Muscle of back (tissue), 13 donors: ENCODE measurements at places on chromosomes 6 and 20.

DNA sequence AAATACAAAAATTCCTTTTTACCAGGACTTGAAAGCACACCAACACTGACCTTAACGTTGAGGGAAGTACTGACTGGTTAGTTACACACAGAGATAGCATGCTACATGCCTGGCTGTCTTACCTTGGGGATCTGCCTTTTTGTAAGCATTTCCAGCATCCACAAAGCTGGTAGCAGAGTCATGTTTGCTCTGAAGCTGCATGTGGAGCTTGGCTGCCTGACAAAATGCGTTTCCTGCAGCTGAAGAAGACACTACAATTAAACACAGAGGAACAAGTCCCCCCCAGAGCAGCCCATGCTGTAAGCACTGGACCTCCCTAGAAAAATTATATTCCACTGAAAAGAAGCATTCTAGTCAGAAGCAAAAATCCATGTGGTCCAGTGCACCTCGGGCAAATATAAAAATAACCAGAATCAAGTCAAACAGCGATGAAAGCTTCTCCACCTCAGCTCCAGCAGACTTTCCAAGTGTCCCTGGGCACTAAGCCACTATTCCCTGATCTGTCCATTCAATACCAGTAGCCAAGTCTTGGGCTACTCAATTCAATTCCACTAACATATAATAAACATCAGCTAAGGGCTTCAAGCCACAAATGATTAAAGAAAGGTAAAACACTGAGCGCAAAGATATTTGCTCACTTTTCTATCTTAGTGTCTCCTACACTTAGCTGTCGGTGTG lies 24.2 kb downstream of the NAPB start:
- DNase-seq, result no peak

- no peak for DNase-seq
Observed at GRCh38 chr6:145352382-145353080, 382.8 kb downstream of the EPM2A start.

GRCh38 chr20:39986173-39986904 lies 702.7 kb downstream of the MAFB start:
- peak; percentile 65 for DNase-seq

GRCh38 chr6:142697001-142697335 lies 248.0 kb downstream of the HIVEP2 start:
- no peak for DNase-seq

GRCh38 chr6:33241968-33242367 lies 29.7 kb downstream of the VPS52 start:
- DNase-seq, result no peak

GRCh38 chr20:22619272-22619671 lies 34.9 kb upstream of the FOXA2 start:
- DNase-seq, result no peak

DNA sequence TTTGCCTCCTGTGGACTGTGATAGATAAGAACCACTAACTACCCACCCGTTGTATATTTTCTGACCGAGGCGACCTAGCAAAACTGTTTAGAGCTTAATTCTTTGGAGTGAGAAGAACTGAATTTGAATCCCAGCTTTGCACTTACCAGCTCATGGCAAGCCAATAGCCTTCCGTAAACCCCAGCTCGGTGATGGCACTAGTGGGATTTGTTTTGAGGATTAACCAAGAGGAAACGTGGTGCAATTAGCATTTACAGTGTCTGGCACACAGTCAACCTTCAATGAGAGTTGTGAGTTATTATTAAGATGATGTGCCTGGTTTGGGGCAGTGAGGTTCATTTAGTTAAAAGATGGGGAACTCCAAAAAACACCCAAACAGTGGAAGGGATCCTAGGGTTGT lies 12.3 kb upstream of the DSP start:
- DNase-seq, result no peak

DNA sequence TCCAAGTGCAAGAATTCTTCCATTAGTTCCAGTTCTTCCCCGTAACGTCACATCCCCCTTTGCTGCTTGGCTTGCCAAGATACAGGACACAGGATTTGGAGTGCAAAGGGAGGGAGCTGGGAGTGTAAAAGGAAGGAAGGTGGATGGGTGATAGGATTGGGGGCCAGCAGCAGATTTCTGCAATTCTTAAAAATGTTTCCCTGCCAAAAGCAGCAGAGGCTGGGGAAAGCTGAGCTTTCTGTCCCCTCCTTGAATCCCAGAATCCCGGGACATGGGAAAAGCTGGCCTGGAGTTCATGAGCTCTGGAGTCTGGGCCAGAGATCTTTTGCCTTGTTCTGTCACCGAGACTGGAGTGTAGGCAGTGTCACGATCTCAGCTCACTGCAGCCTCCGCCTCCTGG lies 60.0 kb upstream of the EPB41L1 start:
- peak; percentile 73 for DNase-seq

GRCh38 chr20:14956026-14956425 lies 618.6 kb upstream of the FLRT3 start:
- DNase-seq, result no peak

DNA sequence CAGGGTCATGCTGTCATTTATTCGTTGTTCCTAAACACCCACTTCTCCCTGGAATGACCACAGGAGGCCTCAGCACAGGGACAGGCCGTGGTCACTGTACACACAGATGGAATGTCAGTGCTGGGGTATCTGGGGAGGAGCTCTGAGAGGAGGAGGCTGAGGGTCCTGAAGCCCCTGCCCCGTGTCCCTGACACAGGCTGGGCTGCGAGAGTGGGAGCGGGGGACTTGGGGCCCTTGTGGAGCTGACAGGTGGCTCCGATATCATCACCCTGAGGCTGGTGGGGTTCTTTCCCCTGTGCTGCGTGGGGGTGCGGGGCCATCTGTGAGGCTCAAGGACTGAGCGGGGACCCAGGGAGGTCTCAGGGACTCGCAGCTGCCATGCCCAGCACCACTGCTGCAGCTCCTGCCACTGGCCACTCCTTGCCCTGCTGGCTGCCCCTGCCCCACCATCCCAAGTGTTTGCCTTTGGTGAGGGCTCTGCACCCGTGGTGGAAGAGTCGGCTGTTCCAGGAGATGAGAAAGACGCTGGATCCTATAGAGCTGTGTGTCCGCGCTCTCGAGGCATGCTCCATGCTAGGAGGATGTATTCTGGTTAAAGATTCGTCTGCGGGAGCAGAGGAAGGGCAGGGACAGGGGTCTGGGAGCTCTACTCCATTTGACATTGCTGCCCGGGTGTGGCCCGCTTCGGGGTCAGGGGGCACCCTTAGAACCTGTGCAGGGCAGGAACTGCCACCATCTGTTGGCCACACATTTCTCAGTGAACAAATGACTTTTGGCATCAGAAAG lies 18.9 kb downstream of the NPEPL1 start:
- no peak for DNase-seq

- DNase-seq, result no peak
Observed at GRCh38 chr6:134466771-134467525, 149.0 kb upstream of the SGK1 start.

GRCh38 chr20:53757472-53757913 lies 163.9 kb upstream of the ZNF217 start:
- no peak for DNase-seq

DNA sequence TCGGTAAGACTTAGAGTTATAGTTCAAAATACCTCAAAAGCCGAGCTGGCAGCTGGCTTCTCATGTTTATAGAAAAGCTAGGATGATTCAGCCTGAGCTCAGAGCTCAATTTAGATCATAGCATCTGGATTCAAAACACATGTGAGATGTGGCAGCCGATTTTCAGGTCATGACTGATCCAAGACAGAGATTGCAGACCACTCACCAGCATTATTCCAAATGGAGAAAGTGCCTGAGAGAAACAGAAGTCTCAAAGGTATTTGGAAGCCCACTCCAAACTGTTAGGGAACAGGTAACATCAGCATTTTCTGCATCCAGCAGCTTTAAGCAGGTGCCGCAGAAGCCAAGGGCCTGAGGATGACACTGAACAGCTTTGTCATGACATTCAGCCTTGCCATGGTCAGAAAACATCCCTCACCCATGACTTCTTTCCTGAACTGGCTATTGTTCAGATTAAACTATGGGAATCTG lies 102.2 kb downstream of the BACH2 start:
- peak; percentile 51 for DNase-seq

- no peak for DNase-seq
Observed at GRCh38 chr6:101268541-101268940, 125.0 kb upstream of the GRIK2 start.
